ENCODE measurements at places on chromosomes 6 and 20.

- no peak for DNase-seq
Measured at GRCh38 chr20:2528671-2529271, 7.6 kb upstream of the TMC2 start.

- no peak for DNase-seq
Measured at GRCh38 chr6:77263003-77263402, 200.3 kb downstream of the HTR1B start.

GRCh38 chr6:92582211-92582610, 837.1 kb downstream of the EPHA7 start:
- DNase-seq, result no peak

GRCh38 chr20:1075616-1076015, 42.8 kb upstream of the PSMF1 start:
- DNase-seq, result no peak

DNA sequence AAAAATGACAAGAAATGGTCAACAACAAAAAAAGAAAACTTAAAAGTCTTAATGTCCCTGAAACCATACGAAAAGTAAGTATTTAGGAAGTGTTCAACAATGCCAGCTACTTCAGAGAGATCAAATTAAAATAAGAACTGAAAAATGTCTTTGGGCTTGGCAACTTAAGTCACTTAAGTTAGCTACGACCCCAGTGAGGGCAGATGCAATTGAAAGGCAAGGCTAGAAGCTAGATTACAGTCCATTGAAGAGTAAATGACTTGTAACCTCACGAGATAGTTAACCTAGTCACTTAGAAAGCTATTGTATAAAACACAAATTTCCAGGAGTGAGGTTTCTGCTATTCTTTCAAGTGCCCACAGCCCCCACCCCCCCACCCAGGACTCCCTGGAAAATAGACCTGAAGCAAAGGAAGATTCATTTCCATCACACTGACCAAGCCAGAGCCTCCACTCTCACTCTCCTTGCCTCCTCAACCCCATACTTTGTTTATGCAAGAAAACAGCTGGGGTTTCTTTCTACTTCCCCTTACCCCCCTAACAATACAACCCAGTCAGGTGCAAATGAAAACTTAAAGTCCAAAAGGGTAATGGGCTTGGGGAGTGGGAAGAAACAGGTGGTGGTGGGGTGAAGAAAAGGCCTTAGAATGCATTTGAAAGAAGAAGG, 14.6 kb downstream of the RTN4IP1 start:
- DNase-seq, result no peak

GRCh38 chr20:8161264-8162071, 29.4 kb downstream of the PLCB1 start:
- DNase-seq, result no peak

GRCh38 chr20:37989601-37990295, 43.5 kb downstream of the TTI1 start:
- DNase-seq, result no peak

DNA sequence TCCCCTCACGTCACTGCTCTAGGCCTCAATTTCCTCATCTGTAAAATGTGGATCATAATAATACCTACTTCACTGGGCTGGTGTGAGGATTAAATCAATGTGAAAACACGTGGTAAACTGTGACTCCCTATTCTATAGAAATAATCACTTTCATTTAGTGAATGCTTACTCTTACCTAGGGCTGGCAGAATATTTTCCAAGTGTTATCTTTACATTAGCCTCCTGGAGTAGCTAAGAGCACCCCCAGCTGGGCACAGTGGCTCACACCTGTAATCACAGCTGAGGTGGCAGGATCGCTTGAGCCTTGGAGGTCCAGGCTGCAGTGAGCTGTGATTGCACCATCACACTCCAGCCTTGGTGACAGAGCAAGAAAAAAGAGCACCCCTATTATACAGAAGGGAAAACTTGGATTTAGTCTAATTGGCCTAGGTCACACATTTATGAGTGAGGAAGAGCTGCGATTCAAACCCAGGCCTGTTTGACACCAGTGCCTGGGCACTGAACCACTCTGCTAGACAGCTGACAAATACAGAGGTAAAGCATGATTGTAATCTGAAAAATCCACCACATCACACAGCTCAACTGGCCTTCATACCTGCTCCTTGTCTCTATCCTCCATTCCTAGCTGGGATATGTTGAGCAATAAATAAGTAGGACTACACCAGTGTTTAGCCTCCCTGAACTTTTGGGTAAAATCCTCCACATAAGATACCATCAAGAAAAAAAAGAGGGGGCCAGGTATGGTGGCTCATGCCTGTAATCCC, 1.4 kb upstream of the SNTA1 start:
- DNase-seq, result no peak

- DNase-seq, result no peak
Measured at GRCh38 chr6:51479296-51479695, 608.1 kb downstream of the PKHD1 start.

- no peak for DNase-seq
Measured at GRCh38 chr20:21507400-21508229, 6.2 kb downstream of the NKX2-2 start.

GRCh38 chr6:17962436-17963031, 24.9 kb downstream of the KIF13A start:
- no peak for DNase-seq

GRCh38 chr20:40442181-40442963, 246.7 kb downstream of the MAFB start:
- no peak for DNase-seq

GRCh38 chr20:44688053-44688625, 27.0 kb upstream of the CCN5 start:
- DNase-seq, result no peak

DNA sequence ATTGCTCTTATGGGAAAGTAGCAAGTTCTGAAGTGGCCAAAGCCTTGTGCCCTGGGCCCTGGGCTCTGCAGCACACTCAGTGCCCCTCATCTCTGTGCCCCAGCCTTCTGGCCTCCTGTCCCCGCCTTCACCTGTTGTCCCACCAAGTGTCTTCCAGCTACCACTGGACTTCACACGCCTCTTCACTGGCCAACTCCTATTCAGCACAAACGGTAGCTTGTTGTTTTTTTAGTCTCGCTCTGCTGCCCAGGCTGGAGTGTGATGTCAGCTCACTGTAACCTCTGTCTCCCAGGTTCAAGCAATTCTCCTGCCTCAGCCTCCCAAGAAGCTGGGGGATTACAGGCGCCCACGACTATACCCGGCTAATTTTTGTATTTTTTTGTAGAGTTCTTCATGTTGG, 4.8 kb downstream of the CCHCR1 start:
- DNase-seq, result no peak

GRCh38 chr6:106858653-106859092, 115.9 kb downstream of the CD24 start:
- no peak for DNase-seq

DNA sequence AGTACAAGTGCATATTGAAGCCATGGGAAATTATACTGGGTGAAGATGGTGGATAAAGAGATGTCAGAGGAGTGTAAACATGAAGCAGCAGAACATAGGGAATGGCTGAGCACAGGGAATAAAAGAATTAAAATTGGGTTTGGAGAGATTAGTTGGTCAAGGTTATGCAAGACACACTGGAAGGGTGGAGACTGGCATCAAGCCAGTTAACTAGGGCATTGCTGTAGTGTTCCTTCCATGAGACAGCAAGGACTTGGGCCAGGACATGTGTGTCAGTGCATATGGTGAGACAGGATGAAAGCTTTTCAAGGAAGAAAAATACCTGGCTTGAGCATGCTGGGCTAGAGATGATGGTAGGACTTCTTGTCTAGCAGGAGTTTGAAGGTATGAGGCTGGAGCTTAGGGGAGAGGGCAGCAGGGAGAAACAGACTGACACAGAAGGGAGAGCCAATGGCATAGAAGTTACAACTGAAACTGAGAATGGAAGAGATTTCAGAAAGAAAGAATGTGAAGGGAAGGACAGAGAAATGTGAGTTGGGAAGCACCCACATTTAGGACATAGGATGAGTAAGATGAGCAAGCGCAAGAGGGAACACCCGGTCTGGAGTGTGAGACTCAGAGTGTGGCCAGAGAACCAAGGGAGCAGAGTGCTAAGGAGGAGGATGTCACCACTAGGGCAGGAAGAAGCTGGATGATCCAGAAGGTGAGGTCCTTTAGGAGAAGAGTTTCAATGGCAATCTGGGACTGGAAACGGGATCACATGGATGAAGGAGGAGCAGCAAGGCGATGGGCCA, 14.5 kb upstream of the TMEM170B start:
- DNase-seq, result no peak

- DNase-seq, result no peak
Measured at GRCh38 chr6:11813606-11814005, 35.0 kb upstream of the ADTRP start.

- DNase-seq, result no peak
Measured at GRCh38 chr6:140354296-140354695, 979.8 kb upstream of the CITED2 start.

GRCh38 chr6:43838276-43839036, 68.4 kb downstream of the VEGFA start:
- DNase-seq, result no peak

DNA sequence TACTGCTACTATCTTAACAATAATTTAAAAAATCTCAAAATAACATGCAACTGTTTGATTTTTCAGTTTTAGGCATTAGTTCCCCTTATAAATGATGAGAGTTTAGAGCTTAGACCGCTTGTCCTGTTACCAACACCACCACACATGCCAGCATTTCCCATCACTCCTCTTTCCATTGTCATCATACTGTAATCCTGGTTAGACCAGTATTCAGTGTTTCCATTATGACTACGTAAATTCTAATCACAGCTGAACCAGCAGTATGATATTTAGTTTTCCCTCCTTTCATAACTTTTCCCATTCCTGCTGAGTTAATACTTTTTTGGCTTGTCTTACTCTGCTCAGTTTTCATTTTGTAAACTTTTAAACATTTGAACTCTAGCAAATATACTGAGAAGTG, 12.2 kb upstream of the TBC1D20 start:
- no peak for DNase-seq

GRCh38 chr6:30037182-30037788, 23.8 kb upstream of the POLR1H start:
- no peak for DNase-seq

All from stimulated activated effector memory CD8-positive, alpha-beta T cell treated with anti-CD3 and anti-CD28 coated beads, Interleukin-12 subunit alpha, Interleukin-12 subunit beta, amount 100 ng/mL, for 72 hours (primary cell).